ENCODE measurements at places on chromosomes 11 and 22.
A peak's percentile ranks its signal among the peaks of the same experiment; 100 is the strongest.

- DNase-seq: no peak
These were observed 13.4 kb downstream of the IL18 start for GRCh38 chr11:112150517-112150916.

- no peak for DNase-seq
These were observed 74.3 kb downstream of the MYEOV start for GRCh38 chr11:69368119-69368880.

DNA sequence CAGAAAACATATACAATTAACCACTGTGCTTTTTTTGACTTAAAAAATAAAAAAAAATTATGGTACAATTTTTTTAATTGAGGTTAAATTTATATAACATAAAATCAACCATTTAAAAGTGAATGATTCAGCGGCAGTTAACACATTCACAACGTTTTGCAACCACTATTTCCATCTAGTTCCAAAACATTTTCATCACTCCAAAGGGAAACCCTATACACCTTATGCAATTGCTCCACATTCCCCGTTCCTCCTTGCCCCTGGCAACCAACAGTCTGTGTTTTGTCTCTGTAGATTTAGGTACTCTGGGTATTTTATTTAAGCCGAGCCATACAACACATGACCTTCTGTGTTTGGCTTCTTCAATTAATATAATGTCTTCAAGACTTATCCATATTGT is 15.3 kb downstream of the DDI1 start:
- no peak for DNase-seq

- no peak for DNase-seq
These were observed 24.0 kb upstream of the ME3 start for GRCh38 chr11:86696451-86696850.

DNA sequence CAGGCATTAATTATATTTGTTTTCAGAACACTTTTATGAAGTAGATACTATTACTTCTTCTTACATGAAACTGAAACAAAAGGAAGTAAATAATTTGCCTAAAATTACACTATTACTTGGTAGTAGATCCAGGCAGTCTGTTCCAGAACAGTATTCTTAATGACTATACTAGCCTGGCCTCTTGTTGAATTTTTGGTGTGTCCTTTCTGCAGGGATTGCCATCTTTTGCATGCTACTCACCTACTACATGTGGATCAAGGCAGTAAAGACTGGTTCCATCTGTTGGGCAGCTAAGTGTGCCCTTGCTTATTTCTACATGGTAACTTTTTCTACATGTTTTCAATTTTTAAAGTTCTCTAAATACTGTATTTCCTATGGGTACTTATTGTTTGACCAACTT is 12.8 kb downstream of the STT3A start:
- DNase-seq: no peak

GRCh38 chr11:2359557-2359956 is 17.6 kb upstream of the CD81 start:
- no peak for DNase-seq

DNA sequence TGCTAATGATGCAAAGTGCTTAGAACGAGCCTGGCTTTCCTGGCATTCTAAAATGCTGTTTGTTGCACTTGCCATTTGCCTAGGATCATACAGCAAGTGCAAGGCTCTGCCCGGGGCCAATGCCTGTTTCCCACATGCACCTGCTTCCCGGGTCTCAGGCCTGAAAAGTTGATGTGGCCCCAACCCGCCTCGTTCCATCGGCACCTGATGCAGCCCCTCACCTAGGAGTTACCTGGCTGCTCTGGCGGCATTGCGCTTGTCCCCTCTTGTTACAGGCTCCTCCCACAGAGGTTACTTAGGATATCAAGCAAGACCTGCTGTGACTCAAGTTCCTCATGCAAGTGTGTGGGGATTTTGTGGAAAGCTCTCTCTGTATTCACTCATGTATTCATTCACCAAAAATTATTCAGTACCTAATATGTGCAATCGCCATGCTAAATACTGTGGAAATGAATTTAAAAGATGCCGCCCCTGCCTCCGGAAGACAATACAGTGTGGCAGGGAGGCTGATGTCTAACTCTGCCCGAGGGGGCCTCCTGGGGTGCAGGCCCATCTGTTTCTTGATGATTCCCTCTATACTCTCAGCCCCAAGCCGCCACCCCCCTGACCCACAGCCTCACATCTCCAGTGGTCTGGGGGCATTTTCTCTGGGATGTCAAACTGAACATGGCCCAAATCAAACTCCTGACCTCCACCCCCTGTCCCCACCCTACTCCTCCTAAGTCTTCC is 184.5 kb downstream of the EFCAB6 start:
- DNase-seq: no peak

GRCh38 chr22:49045276-49045675 is 782.4 kb downstream of the BRD1 start:
- no peak for DNase-seq

GRCh38 chr22:37167176-37167980 is 17.7 kb upstream of the IL2RB start:
- DNase-seq: no peak

DNA sequence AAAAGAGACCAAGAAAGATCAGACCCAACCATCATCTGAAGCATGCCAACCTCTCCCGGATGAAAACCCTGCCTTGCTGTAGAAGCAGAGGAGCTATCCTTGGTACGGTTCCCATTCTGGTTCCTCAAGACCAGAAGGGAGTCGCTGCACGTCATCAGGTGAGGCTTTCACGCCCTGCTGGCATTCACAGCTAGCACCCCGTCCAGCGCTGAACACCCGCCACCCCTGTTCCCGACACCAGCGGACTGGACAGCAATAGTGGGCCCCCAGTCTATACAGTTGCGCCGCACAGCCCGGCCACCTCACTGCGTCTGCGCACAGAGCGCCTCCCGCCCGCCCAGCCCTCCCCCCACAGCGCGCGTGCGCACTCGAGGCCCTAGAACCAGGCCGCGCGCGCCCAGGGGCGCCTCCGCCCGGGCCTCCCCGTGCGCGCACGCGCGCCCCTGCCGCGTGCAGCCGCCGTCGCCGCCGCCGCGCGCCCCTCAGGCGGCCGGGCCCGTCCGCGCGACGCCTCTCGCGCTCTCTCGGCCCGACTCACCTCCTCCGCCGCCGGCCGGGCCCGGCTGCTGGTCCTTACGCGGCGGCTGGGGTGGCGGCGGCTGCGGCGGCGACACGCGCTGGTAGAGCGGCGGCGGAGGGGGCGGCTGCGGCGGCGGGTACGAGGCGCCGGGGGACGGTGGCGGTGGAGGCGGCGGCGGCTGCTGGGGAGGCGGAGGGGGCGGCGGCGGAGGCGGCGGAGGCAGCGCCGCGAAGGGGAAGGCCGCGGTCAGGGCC is 706 bp downstream of the SF1 start:
- peak; percentile 79 for DNase-seq

GRCh38 chr11:79189601-79190000 is 251.2 kb downstream of the TENM4 start:
- DNase-seq: no peak

GRCh38 chr11:35031867-35032266 is 107.1 kb upstream of the CD44 start:
- DNase-seq: no peak

- DNase-seq: no peak
These were observed 69.7 kb downstream of the TENM4 start for GRCh38 chr11:79371152-79371551.

DNA sequence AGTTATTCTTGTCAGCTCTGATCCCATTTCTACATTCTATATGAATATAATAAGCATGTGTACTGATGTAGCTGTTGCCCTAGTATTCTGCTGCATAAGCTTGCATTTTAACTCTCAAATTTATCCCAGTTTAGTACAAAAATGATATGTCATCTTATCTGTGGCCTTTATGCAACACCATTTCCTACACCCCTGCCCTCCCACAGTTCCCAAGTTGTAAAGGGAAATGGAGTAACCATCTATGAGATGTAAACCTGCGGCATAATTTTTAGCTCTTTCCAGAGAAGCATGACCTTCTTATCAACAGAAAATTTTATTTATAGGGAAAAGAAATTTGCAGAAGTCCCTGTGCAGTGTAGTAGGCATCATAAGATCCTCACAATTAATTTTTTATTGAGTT is 18.9 kb upstream of the CARD18 start:
- DNase-seq: no peak

GRCh38 chr11:128882451-128882850 is 8.7 kb upstream of the KCNJ5 start:
- DNase-seq: no peak

DNA sequence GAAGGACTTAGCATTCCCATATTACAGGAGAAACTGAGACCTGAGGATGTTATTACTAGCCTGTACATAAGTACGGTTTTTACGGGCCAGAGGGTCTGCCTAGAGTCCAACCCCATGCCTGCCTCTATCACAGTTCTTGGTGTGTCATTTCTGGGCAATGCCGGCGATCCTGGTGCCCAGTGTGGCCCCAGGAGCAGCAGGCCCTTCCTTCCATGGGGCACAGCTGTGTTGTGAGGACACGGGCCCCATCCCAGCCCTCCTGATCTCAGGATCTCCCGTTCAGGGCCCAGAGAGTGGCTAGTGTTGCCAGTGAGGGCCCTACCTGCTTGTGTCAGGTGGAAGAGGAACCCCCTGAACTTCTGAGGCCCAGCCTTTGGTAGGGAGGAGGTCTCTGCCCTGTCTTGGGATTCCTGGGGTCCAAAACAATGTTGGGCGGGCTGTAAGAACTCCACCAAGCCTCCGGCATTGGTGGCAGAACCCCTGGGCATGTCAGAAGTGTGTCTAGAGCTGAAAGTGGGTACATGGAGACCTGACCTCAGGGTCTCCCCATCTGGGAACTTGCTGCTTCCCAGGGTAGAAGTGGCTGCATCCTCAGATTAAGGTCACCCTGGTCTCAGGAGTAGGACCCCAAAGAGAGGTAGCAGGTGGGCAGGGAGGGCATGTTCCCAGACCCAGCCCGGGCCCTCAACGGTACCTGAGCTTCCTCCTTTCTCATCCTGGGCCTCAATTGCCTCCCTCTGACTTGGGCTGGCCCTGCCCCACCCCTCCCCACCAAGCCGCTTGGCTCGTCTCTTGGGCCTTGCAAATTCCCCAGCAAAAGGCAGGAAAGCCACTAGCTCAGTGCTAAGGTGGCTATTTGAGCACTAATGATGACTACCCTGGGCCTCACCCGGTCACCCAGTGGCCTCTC is 74.6 kb upstream of the KCNQ1OT1 start:
- DNase-seq: no peak

GRCh38 chr11:77665240-77665965 is 27.8 kb upstream of the CLNS1A start:
- DNase-seq: no peak

GRCh38 chr22:48237466-48238283 is 1475.2 kb downstream of the TBC1D22A start:
- DNase-seq: no peak

GRCh38 chr22:33923660-33924246 is 3.5 kb upstream of the LARGE1 start:
- no peak for DNase-seq

- DNase-seq: no peak
These were observed 17.7 kb upstream of the TUB start for GRCh38 chr11:8063324-8063723.

- DNase-seq: no peak
These were observed 45.2 kb downstream of the MORC2 start for GRCh38 chr22:30923168-30923900.

DNA sequence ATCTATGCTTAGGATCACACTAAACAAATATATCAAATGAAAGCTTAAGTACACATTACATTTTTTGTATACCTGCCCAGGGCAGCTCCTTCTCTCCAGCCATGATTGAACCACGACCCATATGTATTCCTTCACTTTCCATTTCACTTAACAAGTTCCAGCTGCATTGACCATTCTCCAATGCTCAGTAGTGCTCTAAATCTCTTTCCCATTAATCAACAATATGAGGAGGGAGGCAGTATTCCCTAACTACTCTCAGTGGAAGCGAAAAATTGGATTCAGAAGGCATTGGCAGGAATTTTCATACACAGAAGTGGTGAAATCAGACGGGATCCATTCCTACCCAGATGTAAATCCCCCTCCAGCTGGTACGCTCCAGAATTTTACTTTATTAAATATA is 372.0 kb upstream of the LUZP2 start:
- DNase-seq: no peak

DNA sequence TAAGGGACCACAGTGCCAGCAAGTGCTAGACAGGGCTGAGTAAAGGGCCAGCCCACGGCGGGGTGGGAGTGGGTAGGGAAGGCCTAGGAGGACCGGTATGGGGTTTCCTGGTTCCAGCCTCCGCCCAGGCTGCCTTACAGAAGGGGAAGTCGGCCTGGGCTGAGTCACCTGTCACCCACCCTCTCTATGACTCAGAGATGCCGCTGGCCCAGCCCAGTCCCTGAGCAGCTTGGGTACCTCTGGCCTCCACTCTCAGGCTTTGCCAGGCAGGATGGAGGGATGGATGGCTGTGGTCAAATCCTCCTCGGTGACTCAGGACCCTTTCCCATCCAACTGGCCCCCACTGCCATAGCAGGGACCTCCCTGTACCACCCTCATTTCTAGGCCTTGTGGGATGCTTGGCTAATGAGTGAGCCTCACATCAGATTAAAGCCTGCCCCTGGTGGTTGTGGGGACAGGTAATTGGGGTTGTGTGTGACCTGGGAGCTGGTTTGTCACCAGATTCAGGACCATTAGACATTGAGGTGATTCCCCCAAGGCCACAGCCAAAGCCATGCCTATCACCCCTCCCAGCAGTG is 13.9 kb downstream of the SLC35E4 start:
- DNase-seq: peak; percentile 81

GRCh38 chr11:34565417-34566207 is 52.0 kb upstream of the ELF5 start:
- DNase-seq: no peak

DNA sequence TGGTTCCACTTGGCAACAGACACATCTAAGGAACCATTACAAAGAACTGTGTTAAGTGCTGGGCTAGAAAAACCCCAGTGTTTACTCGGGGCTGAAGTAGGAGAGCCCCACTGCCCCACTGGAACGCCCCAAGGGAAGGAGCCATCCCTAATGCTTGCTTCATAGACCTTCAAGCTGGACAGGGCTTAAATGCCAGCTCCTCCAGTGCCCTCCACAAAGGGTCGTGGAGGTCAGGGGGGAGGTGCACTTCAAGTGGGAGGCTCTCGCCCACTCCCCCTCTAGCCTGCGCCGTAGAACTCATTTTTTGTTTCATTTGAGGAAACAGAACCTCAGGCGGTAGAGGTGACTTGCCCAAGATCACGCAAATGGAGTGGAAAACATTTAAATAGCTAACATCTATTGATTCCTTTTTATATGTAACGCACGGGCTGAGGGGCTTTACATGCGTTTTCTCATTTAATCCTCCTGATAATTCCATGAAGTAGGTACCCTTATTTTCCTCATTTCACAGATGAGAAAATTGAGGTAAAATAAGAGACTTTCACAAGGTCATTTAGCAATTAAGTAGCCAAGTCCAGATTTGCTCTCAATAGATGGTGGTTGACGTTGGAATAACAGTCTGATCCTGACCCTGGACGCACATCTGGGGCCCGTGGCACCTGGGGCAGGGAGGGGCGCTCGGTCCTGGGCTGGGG is 545 bp upstream of the ZDHHC13 start:
- no peak for DNase-seq

- no peak for DNase-seq
These were observed 314.6 kb downstream of the BLID start for GRCh38 chr11:121801394-121801748.

- DNase-seq: no peak
These were observed 59.2 kb downstream of the TRIM44 start for GRCh38 chr11:35721651-35722282.

Measured in stimulated activated CD8-positive, alpha-beta memory T cell treated with anti-CD3 and anti-CD28 coated beads, Interleukin-2, amount 100 ng/mL, for 48 hours (primary cell).